HEK293T (cell line): ENCODE measurements at places on chromosomes 7 and 10.

DNA sequence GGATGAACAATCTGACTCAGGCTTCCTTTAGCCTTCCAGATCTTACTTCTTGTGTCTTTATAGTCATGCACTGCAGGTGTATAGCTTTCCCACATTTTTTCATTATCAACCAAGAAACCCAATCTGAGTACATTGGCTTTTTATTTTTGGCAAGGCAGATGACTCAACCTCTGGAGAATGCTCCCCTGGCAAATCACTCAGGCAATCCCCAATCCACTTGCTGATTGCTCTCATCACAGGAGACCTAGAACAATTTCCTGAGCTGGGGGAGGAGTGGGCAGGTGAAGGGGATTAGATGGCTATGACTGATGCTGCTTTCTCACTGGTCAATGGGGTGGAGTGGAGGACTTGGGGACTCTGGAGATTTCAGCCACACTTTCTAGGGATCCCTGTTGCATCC, 134.4 kb downstream of the SLC16A9 start:
- no peak for DNase-seq

DNA sequence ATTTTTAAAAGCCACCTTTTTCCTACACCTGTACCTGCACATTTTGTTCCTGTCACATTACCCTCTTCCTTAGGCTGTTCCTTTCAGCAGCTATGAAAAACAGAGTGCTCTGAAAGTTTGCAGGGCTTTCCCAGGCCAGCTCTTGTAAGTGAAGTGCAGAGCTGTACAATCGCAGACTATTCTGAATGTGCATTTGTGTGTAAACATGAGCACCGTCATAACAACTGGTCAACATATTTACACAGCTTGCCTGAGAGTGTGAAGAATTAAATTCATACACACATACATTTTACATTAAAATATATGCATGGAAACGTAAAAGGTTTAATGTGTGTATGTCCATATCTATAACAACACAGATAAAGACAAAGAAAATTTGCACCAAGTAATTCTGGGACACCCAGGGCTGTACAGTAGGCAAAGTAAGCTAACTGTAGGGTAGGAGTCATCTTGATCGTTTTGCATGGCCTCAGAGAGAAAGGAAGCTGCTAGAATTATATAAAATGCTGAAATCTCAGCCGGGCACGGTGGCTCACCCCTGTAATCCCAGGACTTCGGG, 23.6 kb upstream of the LYZL1 start:
- no peak for DNase-seq

DNA sequence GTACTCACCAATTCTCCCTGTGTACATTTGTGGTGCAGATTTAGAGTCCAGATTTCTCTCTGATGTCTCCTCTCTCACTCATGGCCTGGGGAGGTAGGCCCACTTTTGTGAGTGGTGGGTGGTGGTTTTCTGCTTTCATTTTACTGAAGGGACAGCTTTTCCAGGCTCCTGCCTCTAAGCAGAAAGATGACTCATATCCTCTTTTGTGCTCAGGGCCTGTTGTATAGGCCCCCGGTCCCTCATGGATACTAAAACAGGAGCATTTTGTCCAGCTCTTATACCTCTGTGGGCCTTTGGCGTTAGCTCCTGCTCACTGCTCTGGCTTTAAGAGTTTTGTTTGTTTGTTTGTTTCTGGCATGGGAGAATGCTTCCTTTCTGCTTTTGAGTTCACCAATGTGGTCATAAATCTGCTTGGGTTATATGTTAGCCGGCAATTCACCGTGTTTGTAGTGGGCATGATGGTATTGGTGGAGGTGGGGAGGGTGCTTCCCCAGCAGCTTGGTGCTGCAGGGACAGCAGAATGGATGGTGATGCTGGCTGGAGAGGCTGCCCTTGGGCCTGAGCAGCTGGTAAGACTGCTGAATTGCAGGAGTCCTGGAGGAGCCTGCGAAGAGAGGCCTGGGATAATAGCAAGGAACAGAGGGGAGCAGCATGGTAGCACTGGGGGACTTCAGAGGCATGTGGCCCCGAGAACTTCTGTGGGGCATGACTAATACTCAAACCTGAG, 468.7 kb downstream of the RPS24 start:
- DNase-seq: no peak

GRCh38 chr10:114526126-114526503, 121.8 kb upstream of the AFAP1L2 start:
- DNase-seq: no peak

GRCh38 chr7:94602181-94602580, 53.8 kb downstream of the SGCE start:
- DNase-seq: no peak

GRCh38 chr7:44985033-44985695, 6.3 kb upstream of the MYO1G start:
- DNase-seq: no peak

GRCh38 chr7:82539969-82540368, 96.4 kb upstream of the CACNA2D1 start:
- DNase-seq: no peak
